CD4-positive, alpha-beta T cell treated with Interferon gamma for 1 hour (primary cell): ENCODE measurements at places on chromosomes 13 and 19.
A peak's percentile ranks its signal among the peaks of the same experiment; 100 is the strongest.

DNA sequence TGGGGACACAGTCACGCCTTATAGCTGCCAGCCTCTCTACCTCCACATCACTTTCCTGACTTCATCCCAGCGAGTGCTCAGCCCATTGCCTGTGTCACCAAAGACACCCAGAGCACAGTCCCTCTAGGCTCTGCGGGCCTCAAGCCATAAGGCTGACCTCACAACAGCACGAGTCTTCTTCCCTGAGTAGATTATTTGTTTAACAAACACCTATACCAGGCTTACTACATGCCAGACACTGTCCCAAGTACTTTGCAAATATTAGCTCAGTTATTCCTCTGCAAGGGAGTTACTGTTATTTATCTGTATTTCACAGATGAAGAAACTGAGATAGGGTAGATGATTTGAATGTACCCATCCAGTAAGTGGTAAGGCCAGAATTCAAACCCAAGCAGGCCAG, 504.3 kb downstream of the COG6 start:
- no peak for DNase-seq

- DNase-seq, result no peak
These were observed 2.5 kb downstream of the ATP4B start for GRCh38 chr13:113655346-113656002.

DNA sequence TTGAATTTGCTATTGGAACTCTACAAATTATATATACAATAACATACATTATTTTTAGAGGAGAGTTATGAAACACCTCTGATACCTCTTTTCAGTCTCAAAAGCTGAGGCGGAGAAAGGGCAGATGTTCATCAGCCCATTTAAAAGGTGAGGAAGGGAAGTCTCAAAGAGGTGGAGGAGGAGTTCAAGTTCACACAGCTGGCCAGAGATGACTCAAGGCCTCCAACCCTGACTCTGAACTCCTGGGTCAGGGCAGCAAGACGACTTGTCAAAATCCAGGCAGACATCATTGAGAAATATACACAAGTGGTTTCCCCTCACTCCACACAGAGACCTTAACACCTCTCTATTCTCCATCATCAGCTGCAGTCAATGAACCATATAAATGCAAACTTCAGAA, 2.1 kb downstream of the SIAH3 start:
- no peak for DNase-seq

- no peak for DNase-seq
These were observed 25.4 kb downstream of the STOML3 start for GRCh38 chr13:38965281-38965680.

DNA sequence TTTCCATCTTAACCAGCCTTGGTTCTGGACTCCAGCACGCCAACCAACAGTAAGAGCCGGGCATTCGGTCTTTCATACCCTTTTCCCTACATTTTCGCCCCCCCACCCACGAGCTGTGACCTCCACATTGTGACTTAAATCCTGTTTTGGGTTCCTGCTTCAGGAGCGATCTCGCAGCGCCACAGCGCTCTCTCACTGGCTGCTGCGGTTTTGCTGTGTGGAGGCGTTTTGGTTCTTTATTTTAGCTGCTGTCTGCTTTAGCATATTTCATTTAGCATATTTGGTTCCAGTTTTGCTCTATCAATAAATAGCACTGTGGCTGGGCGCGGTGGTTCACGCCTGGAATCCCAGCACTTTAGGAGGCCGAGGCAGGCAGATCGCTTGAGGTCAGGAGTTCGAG, 19.5 kb upstream of the SLC39A3 start:
- DNase-seq, result no peak

GRCh38 chr19:53958168-53958571, 4.6 kb upstream of the CACNG8 start:
- DNase-seq, result no peak

DNA sequence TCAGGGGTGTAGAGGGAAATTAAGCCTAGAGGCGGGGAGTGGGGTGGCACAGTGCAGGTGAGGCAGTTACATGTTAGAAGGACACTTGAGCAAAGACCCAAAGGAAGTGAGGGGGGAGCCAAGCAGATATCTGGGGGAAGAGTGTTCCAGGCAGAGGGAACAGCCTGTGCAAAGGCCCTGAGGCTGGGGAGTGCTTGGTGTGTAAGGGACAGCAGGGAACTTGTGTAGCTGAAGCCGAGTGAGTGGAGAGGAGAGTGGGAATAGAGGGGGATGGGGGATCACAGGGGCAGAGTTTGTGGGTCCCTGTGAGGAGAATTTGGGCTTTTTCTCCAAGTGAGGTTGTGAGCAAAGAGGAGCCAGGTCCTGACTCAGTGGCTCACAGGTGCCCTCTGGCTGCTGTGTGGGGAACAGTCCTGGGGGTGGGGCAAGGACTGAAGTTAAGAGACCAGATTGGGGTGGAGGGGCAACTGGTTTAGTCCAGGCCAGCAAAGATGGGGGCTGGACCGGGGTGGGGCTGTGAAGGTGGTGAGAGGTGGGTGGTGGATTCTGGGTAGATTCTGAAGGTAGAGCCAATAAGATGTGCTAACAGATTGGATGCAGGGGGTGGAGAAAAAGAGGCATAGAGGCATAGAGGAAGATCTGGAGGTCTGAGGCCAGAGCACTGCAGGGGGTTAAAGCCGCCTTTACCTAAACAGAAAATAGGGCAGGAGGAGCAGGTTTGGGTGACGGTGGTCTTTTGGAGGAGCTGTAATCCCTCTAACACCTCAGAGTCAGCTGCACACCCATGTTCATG, 75.3 kb downstream of the CACNA1A start:
- DNase-seq, result peak; percentile 40

GRCh38 chr19:29630655-29631054, 24.6 kb downstream of the POP4 start:
- DNase-seq, result no peak

GRCh38 chr13:110297011-110297410, 9.9 kb downstream of the COL4A1 start:
- no peak for DNase-seq

GRCh38 chr13:20550799-20551198, 16.2 kb upstream of the IFT88 start:
- DNase-seq, result no peak

DNA sequence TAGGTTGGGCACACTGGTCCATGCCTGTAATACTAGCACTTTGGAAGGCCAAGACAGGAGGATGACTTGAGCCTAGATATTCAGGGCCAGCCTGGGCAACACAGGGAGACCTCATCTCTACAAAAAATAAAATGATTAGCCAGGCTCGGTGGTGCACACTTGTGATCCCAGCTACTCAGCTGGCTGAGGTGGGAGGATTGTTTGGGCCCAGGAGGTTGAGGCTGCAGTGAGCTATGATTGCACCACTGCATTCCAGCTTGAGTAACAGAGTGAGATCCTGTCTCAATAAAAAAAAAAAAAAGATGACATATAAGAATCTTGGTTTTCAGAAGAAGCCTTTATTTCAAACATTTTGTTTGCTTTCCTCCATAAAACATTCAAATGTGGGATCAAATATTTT, 178.0 kb downstream of the LIG4 start:
- DNase-seq, result no peak

DNA sequence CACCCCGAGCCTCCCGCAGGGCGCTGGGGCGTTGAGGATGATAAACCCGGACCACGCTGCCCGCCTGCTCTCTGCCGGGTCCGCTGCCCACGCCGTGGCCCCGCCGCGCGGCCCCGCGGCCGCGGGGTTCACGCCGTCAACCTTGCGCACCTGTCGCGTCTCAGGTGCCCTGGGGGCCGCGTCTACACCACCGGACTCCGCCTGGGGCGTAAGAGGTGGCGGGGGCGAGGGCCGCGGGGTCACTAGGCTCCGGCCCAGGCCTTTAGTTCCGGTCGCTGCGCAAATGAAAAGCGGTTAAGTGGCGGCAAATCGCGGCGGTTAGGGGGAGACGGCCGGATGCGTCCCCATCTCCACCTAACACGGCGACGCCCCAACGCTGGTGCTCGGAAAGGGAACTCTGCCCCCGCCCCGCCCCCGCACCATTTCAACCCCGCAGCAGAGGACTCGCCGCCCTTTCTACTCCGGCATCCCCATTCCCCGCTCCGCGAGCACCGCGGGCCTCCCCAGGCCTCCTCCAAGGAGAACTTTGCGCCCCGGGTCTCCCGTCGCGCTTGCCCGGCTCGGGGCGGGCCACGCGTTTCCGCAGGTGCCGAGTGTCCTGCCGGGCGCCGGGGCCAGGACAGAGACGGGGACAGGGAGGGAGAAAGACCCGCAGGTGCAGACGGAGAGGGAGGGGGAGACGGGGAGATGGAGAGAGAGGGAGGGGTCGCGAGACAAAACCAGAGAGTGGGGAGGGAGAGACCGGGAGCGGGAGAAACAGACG, 4.3 kb downstream of the ONECUT3 start:
- DNase-seq, result no peak

DNA sequence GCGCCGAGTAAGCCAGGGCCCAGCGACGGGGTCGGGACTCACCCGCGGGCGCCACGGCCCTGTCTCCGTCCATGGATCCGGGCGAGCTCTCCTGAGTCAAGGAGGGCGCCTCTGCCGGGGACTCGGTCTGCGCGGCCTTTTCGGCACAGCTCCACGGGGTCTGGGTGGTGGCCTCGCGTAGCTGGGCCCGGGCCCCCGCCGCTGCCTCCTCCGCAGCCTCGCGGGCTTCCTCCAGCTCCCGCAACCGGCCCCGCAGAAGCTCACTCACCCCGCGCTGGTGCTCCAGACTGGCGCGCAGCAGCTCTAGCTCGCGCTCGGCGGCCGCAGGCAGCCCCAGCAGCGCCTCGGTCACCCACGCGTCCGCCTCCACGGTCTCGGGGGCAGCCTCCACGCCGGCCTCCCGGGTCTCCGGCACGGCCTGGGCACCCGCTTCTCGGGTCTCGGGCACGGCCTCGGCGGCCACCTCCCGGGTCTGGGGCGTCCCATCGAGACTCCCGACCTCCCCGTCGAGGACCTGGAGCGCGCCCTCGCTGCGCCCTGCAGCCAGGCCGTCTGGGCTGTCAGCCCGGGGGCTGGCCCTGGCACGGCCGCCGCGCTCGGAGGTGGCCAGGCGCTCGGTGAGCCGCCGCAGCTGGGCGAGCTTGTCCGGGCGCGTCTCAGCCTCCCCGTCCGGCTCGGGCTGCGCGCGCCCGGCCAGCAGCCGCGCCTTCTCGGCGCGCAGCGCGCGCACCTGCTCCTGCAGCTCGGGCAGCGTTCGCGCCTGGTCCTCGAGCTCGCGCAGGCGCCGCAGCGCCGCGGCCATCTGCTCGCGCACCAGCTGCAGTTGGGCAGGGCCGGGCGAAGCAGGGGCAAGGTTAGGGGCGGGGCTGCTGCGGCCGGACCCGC, 8.4 kb downstream of the KANK3 start:
- peak; percentile 28 for DNase-seq

- DNase-seq, result peak; percentile 69
These were observed 3.1 kb upstream of the TNFAIP8L1 start for GRCh38 chr19:4636151-4636717.

DNA sequence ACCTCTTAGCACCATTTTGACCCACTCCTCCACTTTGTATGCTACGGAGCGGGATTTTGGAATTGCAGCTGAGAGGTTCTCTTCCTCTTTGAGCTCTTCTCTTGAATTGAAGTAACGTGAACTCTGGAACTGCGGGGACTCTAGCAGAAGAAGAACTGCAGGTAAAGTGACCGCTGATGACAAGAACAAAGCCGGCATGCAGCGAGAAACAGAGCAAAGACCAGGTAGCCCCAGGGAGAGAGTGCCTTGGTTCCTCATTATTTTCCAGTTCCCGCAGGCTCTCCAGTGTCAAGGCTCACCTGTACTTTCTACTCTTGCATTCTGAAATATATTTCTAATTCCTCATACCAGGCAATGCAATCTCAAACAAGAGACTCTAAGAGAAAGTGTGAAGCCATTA, 260.3 kb upstream of the GPC6 start:
- DNase-seq, result no peak

DNA sequence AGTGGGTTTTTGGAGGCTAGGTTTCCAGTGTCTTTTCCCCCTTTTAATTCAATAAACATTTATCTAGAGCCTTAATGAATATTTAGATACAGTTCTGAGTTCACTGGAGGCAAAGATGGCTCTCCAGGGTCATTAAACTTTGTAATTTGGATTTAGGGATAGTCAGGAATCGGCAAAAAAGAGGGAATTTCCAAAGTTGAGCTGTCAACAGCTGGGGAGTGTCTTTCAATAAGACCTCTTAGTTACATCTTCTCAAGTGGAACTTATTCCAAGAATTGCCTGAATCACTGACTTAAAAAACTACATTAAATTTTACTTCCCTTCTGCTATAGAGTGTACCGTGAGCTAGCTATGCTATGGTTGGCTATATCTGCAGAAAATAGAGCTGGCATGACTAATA, 2.0 kb downstream of the LRCH1 start:
- no peak for DNase-seq

- DNase-seq, result no peak
These were observed 609.8 kb upstream of the KLF12 start for GRCh38 chr13:74743992-74744391.

- DNase-seq, result no peak
These were observed 3.4 kb upstream of the PSMC4 start for GRCh38 chr19:39967561-39967960.

GRCh38 chr19:18229474-18229873, 3.2 kb upstream of the PDE4C start:
- DNase-seq, result no peak

DNA sequence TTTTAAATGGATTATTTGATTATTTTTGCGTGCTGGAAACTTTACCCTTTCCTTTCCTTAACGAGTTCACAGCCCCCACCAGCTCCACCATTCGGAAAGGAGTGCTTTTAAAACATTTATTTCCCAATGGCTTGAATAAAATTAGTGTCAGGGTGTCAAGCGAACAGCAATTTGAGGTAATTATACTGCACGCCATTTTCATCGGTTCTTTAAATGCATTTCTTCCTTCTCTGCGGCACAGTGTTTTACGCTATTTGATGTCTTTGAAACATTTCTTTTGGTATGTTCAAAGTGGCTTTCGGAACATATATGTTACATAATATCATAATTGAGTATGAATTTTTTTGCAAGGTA, 309 bp upstream of the SLITRK1 start:
- DNase-seq, result no peak

DNA sequence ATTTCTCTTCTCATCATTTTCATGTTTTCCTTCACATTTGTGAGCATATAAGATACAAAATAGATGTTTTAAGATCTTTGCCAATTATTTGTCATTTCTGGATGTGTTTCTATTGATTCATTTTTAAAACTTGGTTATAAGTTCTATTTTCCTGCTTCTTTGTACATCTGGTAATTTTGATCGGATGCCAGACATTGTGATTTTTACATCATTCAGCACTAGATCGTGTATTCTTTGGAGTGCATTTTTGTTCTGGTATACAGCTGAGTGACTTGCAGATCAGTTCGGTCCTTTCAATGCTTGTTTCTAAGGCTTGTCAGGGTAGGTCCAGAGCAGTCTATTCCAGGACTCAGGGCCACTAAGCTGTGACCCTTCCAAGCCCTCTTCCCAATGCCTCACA, 198.2 kb downstream of the KLF12 start:
- no peak for DNase-seq
